ENCODE measurements at places on chromosomes 2 and 18.

DNA sequence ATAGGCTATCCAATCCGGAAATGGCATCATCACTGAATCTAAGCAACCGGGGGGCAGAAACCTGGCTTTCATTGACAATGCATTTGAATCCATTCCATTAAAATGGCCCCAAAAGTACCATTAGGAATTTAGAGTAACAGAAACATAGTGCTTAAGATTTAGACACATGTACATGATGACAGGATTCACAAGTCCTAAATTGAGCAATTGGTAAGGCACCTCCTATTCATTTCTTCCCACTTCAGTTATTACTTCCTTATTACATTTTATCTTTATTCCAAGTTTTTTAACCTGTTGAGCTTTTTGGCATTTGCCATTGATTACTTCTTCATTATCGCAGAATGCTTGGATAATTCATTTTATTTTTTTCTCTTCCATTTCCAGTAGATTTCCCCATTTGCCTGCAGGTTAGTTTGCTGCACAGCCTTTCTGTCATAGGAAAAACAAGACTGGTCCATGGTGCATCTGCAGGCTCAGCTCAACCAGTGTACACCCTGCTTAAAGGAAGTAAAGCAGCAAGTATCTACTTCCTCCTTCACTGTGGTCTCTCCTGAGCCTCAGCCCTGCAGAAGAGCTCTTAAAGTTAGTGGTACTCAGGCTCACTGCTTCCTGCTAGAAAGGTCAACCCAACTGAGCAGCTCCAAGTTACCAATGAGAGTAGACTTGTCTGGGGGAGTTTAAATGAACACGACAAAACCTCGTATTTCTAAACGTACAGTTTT, 89.2 kb downstream of the DOCK10 start:
- no peak for DNase-seq

DNA sequence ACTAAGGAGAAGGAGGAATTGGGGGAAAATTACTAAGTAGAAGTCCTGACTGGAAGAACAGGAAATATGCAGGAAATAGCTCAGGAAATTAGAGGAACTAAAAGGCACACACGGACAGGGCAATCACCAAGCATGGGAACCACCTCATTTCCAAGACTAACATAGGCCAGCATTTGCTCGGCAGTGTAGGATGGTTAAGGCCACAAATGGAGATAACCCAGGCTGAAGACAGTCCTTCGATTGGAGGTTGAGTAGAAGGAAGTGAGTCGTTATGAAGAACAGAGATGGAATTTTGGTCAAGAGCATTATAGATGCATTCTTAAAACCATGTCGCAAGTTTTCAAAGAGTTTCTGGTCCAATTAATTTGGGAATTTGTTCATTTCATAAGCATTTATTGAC, 401.4 kb downstream of the ALK start:
- no peak for DNase-seq

- DNase-seq, result no peak
These were observed 12.4 kb downstream of the SLC8A1 start for GRCh38 chr2:40439473-40439872.

DNA sequence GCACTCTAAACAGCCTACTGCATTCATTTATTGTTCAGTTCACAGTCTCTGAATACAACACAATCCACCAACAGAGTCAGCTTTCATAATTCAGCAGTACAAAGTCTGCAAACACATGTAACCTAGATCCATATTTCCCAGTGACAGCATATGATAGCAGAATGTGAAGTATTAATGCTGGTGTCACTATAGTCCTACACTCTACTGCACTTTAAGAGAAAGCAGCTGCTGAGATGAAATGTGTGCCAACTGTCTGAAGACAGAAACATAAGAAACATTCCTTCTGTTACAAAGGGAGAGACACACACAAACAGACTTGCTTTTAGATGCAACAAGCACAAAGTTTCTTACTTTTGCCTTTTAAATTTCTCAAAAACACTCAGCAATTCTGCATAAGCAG, 441.8 kb downstream of the ZEB2 start:
- DNase-seq, result no peak

DNA sequence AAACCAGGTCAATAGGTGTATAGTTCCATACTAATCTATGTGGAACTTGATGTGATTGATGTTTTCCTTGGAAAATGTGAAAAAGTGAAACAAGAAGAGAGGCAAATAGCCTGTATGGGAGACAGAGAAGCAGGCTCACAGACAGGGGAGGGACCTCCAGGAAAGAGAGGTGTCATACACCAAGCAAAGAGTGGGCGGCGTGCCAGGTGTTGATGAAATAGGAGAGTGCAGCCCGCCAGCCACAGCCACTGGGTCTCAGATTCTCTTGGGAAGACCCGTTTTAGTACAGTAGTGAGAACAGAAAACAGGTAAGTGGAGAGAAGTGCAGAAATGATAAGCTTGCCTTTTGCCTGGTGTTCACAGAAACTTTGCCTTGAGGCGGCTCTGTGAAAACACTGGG, 301.9 kb downstream of the ZNF407 start:
- no peak for DNase-seq

GRCh38 chr2:218856167-218856895, 3.3 kb upstream of the WNT6 start:
- no peak for DNase-seq
